Amniotic epithelial cell (primary cell): ENCODE measurements at places on chromosomes 12 and 14.

DNA sequence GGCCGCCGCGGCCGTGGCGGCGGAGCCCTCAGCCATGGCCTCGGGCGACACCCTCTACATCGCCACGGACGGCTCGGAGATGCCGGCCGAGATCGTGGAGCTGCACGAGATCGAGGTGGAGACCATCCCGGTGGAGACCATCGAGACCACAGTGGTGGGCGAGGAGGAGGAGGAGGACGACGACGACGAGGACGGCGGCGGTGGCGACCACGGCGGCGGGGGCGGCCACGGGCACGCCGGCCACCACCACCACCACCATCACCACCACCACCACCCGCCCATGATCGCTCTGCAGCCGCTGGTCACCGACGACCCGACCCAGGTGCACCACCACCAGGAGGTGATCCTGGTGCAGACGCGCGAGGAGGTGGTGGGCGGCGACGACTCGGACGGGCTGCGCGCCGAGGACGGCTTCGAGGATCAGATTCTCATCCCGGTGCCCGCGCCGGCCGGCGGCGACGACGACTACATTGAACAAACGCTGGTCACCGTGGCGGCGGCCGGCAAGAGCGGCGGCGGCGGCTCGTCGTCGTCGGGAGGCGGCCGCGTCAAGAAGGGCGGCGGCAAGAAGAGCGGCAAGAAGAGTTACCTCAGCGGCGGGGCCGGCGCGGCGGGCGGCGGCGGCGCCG is 381 bp downstream of the YY1 start:
- DNase-seq: no peak

GRCh38 chr12:93521225-93522080 is 51.0 kb upstream of the SOCS2 start:
- DNase-seq: no peak

DNA sequence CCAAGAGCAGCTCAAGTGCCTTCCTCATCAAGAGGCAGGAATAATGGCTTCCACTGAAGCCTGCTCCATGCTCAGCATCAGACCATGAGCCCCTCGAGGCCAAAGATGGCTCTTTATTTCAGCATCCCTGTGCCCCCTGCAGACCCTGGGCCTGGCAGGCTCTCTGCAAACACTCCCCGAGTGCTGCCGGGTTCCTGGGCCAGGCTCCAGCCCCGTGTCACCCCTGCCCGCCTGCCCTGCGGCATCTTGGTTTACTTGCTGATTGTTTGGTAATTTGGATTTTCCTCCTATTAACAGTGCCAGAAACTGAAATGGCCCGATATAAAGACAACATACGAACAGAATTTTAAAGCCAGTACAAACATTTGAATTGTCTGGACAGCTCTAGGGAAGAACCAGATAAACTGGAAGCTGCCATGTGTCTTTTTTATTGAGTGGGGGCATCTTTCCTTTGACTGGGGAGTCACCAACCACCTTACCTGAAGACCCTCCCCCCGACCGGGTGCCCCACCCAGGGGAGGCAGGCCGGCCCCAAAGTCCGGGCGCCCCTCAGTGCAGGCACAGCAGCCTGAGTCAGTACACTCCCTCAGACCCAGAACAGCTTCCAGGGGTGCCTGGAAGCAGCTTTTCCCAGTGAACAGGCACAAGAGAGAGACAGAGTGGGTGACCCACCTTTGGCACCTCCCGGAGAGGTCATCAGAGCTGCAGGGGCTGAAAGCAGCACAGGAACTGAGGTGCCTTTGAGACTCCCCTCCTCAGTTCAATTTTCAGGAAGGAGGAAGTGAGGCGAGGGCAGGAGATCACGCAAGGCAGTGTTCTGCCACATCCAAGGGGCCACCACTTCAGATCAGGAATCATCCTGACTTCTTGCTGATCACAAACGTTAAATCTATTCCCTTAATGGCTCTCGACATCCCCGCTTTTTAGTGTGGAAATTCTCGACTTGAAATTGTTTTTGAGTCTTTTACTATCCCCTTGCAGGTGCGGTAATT is 30.6 kb downstream of the ITPK1 start:
- no peak for DNase-seq

DNA sequence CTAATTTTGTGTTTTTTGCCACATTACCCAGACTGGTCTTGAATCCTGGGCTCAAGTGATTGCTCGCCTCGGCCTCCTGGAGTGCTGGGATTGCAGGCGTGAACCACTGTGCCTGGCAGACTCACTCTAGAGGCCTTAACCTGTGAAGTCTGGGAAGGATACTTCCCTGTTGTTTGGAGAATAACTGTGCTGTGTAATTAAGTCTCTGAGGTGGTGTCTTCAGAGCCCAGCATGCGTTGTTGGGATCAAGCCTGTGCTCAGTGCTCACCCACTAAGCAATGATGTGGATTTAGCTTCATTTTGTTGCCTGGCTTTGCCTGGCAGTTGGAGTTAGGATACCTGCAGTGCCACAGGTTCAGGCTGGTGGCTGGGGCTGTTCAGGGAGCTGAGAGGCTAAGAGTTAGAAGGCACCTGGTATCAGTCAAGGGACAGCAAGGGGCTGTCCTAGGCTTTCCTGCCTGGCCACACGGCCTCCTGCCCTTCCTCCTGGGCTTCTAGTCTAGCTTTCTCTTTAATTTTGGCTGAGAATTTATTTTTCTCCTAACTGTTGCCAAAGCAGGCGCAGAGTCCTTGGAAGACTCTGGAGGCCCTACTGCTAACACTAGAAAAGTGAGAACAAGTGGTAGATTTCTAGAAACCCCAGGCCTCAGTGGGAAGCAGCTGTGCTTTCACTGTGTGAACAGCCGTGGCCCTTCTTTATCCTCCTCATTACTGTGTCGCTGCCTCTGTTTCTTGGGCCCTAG is 38.5 kb downstream of the EP400 start:
- no peak for DNase-seq

DNA sequence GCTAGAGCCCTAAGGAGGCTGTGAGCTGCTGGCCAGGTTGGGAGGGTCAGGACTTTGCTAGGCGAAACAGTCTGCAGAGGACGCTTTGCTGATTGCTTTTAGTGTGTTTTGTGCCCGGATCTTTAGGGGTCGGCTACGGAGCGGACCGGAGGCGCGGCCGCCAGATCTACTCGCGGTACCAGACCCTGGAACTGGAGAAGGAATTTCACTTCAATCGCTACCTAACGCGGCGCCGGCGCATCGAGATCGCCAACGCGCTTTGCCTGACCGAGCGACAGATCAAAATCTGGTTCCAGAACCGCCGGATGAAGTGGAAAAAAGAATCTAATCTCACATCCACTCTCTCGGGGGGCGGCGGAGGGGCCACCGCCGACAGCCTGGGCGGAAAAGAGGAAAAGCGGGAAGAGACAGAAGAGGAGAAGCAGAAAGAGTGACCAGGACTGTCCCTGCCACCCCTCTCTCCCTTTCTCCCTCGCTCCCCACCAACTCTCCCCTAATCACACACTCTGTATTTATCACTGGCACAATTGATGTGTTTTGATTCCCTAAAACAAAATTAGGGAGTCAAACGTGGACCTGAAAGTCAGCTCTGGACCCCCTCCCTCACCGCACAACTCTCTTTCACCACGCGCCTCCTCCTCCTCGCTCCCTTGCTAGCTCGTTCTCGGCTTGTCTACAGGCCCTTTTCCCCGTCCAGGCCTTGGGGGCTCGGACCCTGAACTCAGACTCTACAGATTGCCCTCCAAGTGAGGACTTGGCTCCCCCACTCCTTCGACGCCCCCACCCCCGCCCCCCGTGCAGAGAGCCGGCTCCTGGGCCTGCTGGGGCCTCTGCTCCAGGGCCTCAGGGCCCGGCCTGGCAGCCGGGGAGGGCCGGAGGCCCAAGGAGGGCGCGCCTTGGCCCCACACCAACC is 1.5 kb downstream of the HOXC6 start:
- DNase-seq: no peak

GRCh38 chr14:64064447-64064846 is 211.6 kb downstream of the SYNE2 start:
- DNase-seq: no peak

DNA sequence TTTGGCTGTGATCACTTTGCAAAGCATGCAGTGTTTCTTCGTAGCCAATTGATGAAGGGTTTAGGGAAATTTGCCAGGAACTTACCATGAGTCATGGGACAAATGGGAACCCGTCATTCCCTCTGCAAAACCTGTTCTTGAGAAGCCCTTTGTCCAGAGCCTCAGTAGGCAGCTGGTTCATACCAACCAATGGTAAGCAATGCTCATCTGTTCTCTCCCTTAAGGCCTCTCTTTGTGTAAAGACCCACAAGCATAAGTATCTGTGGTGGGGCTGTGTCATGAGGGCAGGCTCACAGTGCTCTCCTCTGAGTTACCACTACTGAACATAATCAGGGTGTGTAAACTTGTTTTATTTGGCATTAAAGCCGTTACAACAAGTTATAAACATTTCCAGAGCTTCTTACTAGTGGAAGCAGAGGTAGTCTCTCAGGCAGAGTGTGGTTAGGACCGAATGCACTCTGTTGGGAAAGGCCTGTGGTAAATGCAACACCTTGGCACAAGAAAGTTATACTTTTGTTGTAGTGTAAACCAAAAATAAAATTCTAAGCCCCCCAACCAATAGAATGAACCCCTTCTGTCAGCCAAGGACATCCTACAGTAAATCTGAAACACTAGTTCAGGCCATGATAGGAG is 119.8 kb downstream of the SINHCAF start:
- DNase-seq: peak; percentile 71

DNA sequence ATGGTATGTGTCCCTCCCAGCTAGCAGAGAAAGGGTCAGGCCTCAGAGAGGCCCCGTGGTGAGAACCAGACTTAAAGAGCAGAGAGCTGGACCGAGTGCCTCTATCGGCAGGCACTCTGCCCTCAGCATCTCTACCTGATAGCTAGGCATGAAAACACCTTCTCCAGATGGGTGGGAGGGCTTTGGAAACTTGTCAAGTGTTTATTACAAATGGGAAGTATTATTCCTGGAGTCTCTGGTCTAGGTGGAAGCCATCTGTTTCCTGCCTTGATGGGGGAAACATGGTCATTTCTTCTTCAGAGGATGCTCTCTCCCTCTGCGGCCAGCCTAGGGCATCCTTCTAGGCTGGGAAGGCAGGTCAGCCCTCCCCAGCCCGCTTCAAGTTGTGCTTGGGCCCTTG is 2.3 kb downstream of the TMEM63C start:
- DNase-seq: no peak

DNA sequence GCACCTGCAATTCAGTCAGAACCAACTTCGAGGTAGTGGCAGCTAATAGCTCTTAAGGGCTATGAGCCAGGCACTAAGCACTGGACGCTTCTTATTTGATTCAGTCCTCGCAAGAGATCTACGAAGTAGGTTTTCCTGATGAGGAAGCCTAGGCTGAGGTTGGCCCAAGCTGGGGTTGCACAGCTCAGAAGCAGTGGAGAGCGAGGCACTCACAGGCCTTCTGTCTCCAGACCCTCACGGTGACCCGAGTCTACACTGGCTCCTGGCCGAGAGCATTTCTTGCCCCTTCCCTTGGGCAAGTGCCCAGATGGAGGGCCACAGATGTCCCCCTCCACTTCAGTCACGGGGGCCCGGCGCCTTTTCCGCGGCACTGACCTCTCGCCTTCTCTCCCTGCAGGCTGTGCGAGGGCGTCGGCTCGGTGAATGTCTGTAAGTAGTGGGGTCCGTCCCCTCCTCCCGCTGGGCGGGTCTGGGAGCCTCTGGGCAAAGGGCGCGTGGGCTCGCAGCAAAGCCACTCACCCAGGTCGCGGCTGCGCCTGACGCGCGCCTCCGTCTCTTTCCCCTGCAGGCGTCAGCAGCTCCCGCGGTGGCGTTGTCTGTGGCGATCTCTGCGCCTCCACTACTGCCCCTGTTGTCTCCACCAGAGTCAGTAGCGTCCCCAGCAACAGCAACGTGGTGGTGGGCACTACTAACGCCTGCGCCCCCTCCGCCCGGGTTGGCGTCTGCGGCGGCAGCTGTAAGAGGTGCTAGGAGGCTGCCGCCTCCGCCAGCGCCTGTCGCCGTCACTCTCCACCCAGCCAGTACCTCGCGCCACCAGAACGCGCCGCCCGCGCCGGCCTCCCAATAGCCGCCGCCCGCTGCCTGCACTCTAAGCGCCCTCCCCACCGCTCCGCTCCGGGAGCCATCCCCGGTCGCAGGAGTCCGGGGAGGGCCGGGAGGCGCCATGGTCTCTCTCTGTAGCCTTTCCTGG is 13.1 kb downstream of the KRT83 start:
- DNase-seq: no peak

GRCh38 chr12:44546060-44546459 is 330.1 kb downstream of the NELL2 start:
- DNase-seq: no peak

GRCh38 chr12:110583137-110584059 is at the start of gene PPTC7:
PPTC7 (minus strand) TSS chr12:110583318; CDS start chr12:110583031, 287 bp downstream.
- DNase-seq: peak; percentile 90

GRCh38 chr12:86729739-86730138 is 473.5 kb upstream of the MGAT4C start:
- peak; percentile 10 for DNase-seq

DNA sequence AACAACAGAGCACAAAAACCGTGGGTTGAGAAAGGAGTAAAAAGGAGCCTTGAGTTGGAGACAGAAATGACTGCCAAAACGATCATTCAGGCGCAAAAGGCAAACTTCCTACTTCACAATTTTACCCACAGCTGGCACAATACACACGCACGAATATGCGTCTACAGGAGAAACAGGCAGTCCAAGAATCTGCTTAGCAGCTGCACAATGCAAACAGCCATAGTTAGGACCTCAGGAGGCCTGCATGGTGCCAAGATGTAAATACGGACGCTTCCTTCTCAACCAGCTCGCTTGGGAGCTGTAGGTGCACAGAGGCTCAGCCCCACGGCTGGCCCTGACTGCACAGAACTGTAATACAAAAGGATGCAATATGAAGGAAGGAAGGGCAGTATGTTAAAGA is 250.1 kb upstream of the CAND1 start:
- DNase-seq: no peak
